ENCODE measurements at places on chromosomes 6 and 20. TPM values are rescaled to one million over a fixed set of nuclear protein-coding genes. Genes with fewer than 3 reads are reported as not detected.

- no peak for DNase-seq
- H3K27me3 ChIP-seq, result no peaks in the 10 kb centered on the region
- no peak overlapping the region for H3K27ac ChIP-seq
- H3K36me3 ChIP-seq, result no peaks in the 10 kb centered on the region
- no peak overlapping the region for H3K4me3 ChIP-seq
Observed at GRCh38 chr6:167211881-167212712, 54.3 kb upstream of the GPR31 start.

DNA sequence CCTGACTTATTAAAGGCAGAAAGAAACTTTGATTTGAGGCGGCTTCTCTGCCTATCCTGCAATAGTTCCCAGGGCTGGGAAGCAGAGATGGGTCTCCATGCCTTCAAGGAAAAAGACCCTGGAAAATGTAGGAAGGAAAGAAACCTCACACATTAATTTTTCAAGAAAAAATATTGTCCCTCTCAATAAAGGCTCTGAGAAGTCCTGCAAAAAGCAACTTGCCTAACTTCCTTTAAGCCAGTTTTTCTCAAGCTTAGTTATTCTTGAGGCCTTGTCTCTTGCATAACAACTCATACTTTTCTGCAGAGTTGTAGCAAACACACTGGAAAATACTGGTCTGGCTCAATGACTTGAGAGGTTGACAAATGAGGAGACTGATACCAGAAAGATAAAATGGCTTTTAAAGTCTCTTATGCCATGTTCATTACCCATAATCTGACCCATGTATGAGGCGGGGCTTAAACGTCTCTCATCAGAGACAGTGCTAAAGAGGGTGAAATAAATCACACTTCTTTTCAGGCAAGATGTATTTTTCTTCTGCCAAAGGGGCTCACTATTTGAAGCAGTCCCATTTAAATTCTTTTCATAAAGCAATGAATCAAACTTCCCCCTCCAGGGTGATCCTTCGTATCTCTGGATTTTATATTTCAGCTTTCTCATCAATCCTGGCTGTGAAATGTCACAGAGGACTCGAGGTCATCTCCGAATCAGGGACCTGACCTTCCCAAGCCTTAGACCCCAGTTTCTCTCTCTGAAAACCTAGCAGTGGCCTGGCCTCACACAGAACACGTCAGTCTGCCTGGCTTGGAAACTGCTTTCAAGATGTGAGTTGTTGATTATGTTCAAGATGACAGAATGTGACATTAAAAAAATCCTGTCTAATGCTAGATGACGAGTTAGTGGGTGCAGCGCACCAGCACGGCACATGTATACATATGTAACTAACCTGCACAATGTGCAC lies 82.3 kb upstream of the KCNG1 start:
- H3K27me3 ChIP-seq, result no peaks in the 10 kb centered on the region
- H3K4me3 ChIP-seq, result no peak overlapping the region
- DNase-seq, result no peak
- no peak overlapping the region for H3K27ac ChIP-seq
- no peaks in the 10 kb centered on the region for H3K4me1 ChIP-seq
- H3K36me3 ChIP-seq, result no peaks in the 10 kb centered on the region

- no peak overlapping the region for H3K4me3 ChIP-seq
- H3K36me3 ChIP-seq, result no peaks in the 10 kb centered on the region
- H3K4me1 ChIP-seq, result no peaks in the 10 kb centered on the region
- H3K27me3 ChIP-seq, result no peaks in the 10 kb centered on the region
Observed at GRCh38 chr6:167396659-167397490, 72.0 kb downstream of the TTLL2 start.

DNA sequence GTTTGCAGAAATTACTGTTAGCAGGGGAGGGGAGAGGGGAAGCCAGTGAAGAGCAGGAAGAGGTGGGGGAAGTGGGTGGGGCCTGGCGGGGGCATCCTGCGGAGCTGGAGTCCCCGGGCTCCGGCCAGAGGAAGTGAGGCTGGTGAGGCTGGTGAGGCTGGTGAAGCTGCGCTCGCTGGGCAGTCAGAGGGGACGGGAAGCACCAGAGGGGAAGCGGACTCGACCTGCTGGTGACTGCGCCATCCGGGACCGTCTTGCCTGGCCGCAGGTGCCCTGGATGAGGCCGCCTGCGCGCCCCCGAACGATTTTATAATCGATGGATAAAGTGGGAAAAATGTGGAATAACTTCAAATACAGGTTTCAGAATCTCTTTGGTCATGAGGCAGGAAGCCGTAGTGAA lies 635.3 kb upstream of the MARCKS start:
- no peaks in the 10 kb centered on the region for H3K4me1 ChIP-seq
- H3K27me3 ChIP-seq, result no peaks in the 10 kb centered on the region
- peaks cover 3% of the 10 kb centered on the region for H3K36me3 ChIP-seq
- DNase-seq, result peak; percentile 6

Gene SAYSD1
- total RNA-seq, result 10.0 TPM

Gene COL9A1
- total RNA-seq, result 14.1 TPM

Gene PAX1
- total RNA-seq, result not detected
